ENCODE measurements at places on chromosomes 16 and 17.

GRCh38 chr17:4679658-4680057 lies 24.3 kb downstream of the PELP1 start:
- DNase-seq = no peak

DNA sequence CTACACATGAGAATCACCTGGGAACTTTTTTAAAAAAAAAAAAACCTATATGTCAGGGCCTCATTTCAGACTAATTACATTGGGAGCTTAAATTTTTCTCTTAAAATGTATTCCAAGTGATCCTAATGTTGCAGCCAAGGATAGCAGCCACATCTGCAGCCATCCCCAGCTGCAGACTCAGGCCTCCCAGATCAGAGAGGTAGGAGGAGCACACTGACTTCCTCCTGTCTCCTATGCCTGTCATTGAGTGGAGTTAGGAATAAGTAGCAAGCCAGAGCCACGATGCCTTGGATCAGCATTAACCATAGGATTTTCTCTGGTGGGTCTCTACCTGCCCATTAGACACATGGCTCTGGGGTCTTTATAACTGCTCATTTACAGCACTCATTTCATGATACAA lies 463.5 kb downstream of the HS3ST4 start:
- no peak for DNase-seq

DNA sequence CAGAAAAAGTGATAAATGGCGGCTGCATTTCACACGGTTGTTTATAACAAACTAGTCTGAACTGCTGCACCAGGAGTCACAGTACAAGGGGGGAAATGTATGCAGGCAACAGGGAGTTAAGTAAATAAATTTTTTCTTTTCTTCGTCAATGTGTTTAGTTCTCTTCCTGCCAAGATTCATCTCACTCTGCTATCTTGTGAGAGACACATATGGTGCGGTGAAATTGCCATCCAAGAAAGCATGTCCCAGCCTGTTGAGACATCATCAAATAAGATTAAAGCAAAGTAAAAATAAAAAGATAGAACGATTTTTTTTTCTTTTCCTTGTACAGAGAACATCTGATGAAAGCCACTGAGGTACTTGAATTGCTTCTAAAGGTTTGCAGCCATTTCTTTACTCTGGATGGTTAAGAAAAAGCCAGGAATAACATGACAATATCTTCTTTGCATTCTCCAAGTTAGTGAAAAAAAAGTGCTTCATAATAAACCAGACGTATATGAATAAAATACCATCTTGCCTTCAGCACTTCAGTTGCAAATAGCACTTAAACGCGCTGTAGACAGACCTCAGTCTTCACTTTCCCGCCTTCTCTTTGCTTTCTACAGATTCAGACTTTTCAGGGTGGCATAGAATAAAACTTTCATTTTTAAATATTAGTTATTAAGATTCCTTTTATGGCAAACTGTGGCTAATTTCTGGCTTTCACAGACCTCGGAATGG lies 506.2 kb upstream of the ZFHX3 start:
- no peak for DNase-seq

GRCh38 chr17:50268743-50269275 lies 5.5 kb upstream of the TMEM92 start:
- no peak for DNase-seq

- DNase-seq = peak; percentile 81
Measured at GRCh38 chr17:77882481-77883212, 75.9 kb upstream of the TNRC6C start.

DNA sequence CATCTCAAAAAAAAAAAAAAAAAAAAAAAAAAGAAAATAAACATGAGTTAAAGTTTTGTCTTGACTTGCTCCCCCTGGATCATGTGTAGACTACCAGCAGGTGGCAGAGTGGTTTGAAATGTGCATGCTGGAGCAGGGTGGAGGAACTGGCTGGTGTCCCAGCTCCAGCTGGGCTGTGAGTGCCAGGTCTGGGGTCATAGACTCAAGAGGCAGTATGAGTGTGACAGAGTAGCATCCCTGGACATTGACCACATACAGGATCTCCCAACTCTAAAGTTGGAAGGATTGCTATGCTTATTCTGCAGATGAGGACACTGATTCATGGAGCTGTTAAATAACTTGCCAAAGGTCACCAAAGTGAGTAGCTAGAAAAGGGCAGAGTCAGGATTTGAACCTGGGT lies 198.0 kb upstream of the MPHOSPH6 start:
- no peak for DNase-seq

GRCh38 chr17:28725660-28726225 lies 290 bp downstream of the TLCD1 start:
- no peak for DNase-seq

DNA sequence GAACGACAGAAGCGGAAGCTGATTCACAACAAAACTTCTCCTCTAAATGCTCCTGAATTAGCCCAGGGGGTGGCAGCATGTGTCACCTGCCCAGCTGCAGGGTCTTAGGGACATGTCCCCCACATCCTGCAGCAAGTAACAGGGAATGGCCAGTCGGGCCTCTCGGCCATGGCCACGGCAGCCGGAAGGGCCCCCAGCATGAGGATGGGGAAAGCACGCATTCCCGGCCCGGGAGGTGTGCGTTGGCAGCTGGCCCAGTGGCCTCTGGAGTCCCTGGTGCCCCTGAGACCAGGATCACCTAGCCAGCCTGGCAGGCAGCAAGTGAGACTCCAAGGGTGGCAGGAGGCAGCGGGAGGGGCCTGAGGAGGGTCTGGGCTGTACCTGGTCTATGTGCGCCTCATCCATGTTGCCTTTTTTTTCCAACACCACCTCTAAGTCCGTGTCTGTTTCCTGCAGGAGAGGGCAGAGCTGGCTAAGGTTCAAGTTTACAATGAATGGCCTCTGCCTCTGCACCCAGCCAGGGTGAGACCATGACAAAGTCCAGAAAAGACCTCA lies 7.0 kb downstream of the KNOP1 start:
- DNase-seq = no peak

- no peak for DNase-seq
Measured at GRCh38 chr16:27379919-27380318, 22.1 kb upstream of the IL21R start.

GRCh38 chr16:33059206-33059605 lies 134.8 kb upstream of the TP53TG3C start:
- DNase-seq = no peak

DNA sequence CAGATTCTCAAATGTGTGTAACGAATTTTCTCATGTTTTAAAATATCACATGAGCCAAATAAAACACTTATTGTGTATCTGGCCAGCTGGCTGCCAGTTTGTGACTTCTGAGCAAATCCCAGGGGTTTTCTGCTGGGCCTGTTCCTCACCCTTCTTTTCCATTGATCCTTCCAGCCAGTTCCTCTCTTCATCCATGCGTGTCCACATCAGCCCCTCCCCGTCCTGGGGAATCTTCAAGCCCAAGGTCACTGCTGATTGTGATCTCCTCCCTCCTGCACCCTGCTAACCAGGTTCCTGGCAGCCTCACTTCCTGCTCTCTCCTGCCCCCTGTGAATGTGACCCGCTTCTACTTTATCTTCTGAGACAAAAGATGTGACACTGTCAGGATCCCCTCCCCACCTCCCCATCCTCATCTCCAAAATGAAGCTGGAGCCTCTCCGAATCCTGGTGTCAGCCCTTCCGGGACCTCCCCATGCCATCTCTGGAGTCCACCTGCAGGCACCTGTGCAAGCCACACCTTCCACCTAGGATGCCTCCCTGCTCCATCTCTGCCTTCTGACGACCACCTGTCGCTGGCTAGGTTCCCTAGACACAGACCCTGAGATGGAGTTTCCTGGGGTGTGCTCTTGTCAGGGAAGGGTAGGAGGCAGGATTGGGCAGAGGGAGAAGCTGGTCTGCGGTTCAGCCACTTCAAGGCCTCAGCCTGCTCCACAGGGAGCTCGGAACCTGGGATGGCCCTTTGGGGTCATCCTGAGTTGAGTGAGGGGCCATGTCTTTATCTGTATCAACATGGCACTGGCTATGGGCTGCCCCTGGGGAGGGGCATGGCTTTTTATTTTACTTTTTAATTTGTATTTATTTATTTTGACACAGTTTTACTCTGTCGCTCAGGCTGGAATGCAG lies 205.1 kb downstream of the KATNIP start:
- DNase-seq = no peak

GRCh38 chr16:85935391-85935973 lies 36.5 kb downstream of the IRF8 start:
- DNase-seq = peak; percentile 45

GRCh38 chr16:86334079-86334635 lies 176.2 kb upstream of the FOXF1 start:
- no peak for DNase-seq

DNA sequence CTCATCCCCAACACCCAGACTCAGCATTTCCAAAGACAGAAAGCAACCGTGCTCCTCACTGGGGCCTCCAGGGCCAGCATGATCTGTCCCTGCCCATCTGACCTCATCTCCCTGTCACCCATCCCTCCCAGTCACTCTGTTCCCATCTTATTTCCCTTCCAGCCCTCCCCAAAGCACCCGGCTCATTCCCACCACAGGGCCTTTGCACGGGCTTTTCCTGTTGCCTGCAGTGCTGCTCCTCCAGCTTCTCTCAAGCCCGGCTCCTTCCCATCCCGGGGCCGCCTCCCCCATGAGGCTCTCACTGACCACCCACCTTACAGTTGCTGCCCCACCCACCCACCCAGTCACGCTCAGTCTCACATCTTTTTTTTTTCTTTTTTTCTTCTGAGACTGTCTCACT lies 54.8 kb downstream of the RMI2 start:
- no peak for DNase-seq

DNA sequence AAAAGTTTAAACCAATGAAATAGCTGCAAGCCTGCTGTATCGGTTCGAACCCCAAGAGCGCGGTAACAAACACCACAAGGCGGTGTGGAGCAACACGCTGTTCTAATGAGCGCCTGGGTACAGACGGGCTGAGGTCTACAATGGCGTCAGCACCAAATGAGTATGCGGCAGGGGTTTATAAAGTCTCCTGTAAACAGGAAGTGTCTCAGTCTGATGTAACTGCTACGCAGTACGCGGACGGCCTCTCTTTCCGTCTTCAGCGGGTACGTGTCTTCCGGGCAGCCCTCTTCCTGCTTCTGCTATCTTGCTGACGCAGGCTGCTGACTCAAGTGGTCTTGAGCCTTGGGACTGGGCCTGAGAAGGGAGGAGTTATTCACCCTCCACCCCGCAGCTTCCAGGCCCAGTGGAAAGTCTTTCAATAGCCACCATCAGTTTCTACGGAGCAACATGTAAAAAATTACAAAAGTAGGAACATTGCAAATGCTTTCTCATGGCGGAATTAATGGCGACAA lies 40.5 kb upstream of the KCNJ2 start:
- DNase-seq = no peak

GRCh38 chr16:67474551-67475455 lies 6.2 kb downstream of the ATP6V0D1 start:
- no peak for DNase-seq

DNA sequence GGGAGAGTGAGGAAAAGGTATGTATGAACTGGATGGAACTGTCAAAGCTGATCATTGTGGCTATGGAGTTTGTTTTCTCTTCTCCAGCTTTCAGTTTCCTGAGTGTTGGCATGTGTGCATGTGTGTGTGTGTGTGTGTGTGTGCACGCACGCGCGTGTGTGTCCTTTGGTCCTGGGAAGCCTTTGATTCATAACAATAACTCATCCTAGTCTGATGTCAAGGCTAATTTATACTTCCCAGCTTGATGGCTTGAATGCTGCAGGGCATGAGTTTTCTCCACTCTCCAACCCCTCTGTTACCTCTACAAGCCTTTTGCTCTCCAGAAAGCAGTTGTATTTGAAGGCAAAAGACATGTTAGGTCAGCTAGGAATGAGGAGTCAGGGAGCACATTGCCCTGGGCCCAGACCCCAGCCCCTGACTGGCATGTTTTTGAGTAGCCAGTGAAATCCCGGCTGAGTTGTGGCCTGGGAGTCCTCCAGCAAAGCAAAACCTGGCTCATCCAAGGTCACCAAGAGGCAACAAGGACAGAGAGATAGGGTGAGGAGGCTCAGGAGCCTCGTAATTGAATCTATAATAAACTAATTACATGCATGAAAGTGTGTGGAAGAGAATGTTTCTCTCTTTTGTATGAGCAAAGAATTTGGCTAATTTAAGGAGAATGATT lies 8.9 kb upstream of the CDC42EP4 start:
- DNase-seq = no peak

DNA sequence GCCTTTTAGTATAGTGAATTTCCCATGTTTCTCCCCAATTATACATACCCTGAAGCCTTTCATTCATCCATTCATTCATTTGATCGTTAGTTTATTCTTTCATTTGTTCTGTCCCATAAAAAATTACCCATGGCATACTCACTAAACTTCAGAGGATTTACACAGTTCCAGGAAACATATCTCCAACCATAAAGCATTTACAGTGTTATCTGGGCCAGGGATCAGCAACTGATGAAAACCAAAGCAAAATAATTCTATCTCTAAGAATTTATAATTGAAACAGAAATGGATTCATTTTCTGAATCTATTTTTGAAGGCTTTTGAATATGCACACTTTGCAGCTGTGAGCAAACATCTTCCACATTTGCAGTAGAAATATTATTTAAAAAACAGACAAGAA lies 547.7 kb downstream of the KCNJ2 start:
- DNase-seq = no peak

- DNase-seq = no peak
Measured at GRCh38 chr17:65423346-65424140, 137.9 kb downstream of the AXIN2 start.

DNA sequence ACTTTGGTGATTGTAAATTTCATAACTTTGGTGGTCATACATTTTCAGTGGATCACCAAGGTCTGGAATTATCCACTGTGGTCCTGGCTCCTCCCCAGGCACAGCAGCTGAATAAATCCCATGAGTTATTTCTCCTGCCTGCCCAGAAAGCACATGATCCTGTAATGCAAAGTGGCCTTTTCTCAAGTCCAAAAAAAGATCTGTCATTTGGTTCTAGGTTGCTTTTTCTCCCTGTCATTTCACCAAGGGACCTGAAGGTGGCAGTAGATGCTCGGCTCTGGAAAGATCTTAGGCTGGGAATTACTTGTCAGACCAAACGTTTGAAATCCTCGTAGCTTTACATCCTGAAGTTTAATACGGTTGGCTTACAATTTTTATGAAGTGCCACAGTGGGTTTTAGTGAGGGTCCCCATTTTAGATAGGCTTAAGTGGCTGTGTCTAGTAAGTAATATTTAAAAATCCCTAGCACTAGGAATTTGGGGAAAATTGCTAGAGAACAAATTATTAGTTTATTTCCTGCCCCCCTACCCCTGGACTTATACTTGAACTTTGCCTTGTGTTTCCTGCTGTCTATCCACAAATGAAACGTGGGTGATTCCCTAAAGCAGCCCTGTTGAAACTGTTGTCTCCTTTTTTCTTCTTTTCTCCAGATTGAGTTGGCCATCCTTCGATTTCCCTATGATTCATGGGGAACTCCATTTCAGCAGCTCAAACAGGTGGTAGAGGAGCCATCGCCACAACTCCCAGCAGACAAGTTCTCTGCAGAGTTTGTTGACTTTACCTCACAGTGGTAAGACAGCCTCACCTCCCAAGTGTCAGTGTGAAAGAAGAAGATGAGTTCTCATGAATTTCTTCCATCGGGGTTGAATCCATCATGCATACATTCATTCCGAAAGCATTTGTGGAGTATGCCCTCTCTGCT lies 111.7 kb downstream of the MAP2K6 start:
- DNase-seq = no peak

- peak; percentile 51 for DNase-seq
Measured at GRCh38 chr17:82848022-82848592, 8.3 kb upstream of the ZNF750 start.

GRCh38 chr17:80751946-80752581 lies 207.4 kb downstream of the RPTOR start:
- no peak for DNase-seq
